ENCODE measurements at places on chromosomes 5 and 9.

- no peak for DNase-seq
Measured at GRCh38 chr5:7866196-7866595, 2.6 kb downstream of the FASTKD3 start.

DNA sequence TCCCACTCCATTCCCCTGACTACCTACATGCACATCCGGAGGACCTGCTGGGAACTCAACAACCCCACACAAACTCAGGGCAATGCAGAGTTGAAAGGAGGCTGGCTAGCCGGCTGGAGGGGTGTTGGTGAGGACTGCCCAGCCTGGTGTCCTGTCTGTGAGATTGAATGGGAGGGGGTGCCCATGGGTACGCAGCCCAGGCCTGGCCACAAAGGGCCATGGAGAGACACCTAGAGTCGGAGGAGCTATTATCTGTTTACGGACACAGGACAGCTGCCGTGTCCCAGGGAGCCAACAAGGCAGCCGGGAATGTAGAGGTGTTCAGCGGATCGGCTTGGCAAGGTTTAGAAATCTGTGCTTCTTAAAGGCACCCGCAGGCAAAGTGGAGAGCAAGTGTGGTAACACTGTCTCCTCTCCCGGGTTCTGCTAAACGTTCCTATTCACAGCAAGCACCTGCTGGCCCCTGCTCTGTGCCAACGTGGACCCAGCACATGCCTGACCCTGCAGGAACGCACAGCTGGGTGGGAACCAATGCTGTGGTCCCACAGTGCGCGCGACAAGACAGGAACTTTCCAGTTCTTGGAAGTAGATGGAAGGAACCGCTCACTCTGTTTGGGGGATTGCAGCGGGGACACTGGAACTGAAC lies 166.7 kb downstream of the DAB2IP start:
- no peak for DNase-seq

- no peak for DNase-seq
Measured at GRCh38 chr5:151931260-151931659, 6.6 kb upstream of the GLRA1 start.

- no peak for DNase-seq
Measured at GRCh38 chr5:146588331-146589027, 72.5 kb upstream of the GPR151 start.

- no peak for DNase-seq
Measured at GRCh38 chr9:93007529-93008058, 50.9 kb upstream of the SUSD3 start.

DNA sequence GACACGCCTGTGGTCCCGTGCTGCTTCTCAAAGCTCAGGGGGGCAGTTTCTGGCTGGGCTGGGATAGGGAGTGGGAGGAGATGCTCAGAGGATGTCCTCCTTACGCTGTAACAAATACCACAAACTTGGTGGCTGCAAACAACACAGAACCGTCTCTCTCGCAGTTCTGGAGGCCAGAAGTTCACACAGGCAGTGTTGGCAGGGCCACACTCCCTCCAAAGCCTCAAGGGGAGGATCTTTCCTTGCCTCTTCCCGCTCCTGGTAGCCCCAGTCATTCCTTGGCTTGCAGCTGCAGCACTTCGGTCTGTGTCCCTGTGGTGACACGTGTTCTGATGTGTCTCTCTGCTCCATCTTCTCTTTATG lies 10.4 kb upstream of the ORM1 start:
- DNase-seq = no peak

DNA sequence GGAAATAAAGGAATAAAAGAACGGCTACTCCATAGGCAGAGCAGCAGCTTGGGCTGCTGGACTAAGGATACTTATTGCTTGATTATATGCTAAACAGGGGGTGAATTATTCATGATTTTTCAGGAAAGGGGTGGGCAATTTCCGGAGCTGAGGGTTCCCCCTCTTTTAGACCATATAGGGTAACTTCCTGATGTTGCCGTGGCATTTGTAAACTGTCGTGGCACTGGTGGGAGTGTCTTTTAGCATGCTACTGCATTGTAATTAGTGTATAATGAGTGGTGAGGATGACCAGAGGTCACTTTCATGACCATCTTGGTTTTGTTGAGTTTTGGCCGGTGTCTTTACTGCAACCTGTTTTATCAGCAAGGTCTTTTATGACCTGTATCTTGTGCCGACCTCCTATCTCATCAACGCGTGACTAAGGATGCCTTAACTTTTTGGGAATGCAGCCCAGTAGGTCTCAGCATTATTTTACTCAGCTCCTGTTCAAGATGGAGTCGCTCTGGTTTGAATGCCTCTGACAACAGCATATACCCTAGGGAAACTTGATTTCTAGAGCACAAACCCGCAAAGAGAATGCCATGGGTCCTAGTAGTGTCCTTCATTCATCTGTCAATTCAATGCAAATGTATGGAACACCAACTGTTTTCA lies 47.8 kb upstream of the PWWP2A start:
- DNase-seq = no peak

DNA sequence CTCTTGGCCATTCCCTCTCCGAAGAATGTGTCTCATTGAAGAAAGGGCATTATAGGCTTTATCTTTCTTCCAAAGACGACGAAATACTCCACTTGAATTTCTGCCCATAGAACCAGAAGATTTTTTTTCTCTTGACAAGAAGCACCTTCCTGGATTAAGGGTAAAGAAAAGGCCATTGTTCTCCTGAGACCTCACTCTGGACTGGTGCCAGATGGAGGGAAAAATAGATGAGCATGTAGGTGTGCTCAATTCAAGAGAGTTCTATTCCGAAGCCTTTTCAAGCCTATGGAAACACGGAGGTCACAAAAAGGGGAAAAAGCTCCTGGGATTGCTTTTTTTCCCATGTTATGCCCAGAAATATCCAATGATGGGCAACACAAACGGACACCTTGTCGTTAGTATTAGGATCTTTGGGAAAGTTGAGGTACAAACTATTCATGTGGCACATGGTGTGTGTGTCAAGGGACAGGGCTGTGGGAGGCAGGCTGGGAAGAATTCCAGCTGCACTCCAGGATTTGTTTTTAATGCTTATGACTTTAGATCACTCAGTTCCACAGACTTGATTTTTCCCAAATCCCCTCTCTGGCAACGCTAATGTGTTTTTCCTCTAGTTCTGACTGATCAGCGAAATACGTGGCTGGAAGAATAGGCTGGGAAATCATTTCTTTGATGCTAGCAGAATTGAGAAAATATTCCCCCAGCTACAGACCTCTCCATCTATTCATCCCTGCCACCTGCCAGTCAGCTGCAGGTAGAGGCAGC lies 89.9 kb downstream of the SIL1 start:
- no peak for DNase-seq

DNA sequence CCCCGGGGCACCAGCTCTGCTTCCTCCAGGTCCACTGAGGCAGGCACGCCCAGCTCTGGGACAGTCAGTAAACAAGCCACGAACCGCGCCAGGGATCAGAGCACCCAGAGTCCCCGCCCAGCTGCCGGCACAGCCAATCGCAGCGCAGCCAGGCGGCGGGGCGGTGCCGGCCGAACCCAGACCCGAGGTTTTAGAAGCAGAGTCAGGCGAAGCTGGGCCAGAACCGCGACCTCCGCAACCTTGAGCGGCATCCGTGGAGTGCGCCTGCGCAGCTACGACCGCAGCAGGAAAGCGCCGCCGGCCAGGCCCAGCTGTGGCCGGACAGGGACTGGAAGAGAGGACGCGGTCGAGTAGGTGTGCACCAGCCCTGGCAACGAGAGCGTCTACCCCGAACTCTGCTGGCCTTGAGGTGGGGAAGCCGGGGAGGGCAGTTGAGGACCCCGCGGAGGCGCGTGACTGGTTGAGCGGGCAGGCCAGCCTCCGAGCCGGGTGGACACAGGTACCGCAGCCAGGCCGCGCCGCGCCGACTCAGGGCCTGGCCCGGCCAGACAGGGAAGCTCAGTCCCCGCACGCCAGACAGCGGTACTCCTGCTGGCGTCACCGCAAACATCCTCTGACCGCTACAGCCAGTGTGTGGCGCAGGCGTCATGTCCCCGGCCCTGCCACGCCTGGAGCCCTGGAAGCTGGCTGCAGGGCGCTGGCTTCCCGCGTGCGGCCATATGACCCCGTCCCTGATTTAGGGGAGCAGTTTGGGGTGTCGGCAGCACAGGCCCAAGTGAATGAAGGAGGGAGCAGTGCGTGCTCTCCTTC lies at the start of gene CTSL:
Gene CTSL (plus strand): TSS at position 220 of the 810 bp plus-strand sequence. CDS start 1,485 bp downstream, outside the sequence.
- peak; percentile 62 for DNase-seq

DNA sequence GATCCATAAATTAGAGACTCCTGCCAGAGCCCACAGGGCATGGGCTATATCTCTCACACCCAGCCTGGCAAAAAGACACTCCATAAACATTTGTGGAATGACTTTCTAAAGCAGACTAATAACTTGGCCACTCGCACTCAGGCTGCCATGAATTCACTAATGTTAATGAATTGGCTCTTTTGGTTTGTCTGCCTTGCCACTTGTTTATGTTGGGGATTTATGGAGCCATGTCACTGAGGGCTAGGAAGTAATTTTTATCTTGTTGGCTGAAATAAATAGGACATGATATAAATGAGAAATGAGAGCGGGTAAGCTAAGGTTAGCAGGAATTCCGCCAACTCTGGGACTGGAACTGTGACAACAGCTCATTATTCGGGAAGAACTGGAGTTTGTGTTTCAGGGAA lies 55.2 kb downstream of the DROSHA start:
- DNase-seq = no peak

- DNase-seq = no peak
Measured at GRCh38 chr5:135079760-135080159, 45.7 kb upstream of the PITX1 start.

DNA sequence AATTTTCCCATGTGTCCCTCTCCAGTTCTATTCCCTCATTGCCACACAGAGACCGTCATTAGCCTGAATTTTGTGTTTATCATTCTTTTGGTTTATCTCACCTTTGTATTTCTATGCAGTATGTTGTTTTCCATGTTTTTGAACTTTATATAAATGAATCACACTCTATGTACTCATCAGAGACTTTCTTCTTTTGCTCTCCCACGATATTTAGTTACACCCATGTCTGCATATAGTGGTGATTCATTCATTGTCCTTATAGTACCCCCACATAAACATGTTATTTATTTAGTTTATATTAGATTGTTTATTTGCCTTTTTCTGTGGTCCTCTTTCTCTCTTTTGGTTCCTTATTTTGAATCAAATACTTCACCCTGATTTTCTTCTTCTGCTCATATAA lies 199.7 kb downstream of the FSTL4 start:
- DNase-seq = no peak

GRCh38 chr5:7251132-7251531 lies 144.8 kb upstream of the ADCY2 start:
- DNase-seq = no peak

- no peak for DNase-seq
Measured at GRCh38 chr9:7313389-7313788, 486.2 kb downstream of the DMAC1 start.

- DNase-seq = no peak
Measured at GRCh38 chr5:9411142-9411541, 134.7 kb downstream of the SEMA5A start.

DNA sequence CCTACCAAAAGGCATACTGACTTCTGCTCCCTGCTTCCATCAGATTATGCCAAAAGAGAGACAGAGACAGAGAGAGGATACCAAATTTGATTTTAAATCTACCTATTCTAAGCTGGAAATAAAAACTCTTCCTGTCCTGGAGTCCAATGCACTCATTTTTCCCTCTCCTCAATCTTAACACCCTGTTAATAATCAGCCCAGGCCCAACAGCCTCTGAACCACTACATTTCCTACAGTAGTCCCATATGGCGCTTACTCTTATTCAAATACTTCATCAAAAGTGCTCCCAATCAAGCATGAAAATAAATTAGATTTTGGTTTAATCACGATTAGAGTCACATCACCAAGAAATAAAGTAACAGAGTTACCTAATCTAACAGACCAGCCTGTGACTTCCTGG lies 152.3 kb downstream of the TSSK1B start:
- no peak for DNase-seq

GRCh38 chr5:93870649-93871048 lies 129.2 kb upstream of the POU5F2 start:
- DNase-seq = no peak

DNA sequence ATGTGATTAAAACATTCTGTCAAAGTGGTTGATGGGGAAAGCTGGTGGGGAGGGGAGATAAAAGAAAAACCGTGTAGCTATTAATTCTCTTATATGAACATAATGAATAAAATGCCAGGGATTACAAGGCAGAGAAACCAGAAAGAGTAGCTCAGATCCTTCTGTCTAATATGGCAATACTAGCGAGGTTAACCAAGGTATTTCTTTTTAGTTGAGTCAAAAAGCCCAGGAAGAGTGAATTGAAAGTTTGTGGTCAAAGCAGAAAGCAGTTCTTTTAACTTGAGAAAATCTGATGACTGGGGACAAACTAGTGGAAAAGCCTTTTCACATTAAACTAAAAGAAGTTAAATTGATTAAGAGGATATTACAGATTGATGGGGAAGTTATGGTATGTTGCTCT lies 76.0 kb downstream of the ERBIN start:
- DNase-seq = no peak

- no peak for DNase-seq
Measured at GRCh38 chr5:151799407-151799806, 27.7 kb downstream of the G3BP1 start.

DNA sequence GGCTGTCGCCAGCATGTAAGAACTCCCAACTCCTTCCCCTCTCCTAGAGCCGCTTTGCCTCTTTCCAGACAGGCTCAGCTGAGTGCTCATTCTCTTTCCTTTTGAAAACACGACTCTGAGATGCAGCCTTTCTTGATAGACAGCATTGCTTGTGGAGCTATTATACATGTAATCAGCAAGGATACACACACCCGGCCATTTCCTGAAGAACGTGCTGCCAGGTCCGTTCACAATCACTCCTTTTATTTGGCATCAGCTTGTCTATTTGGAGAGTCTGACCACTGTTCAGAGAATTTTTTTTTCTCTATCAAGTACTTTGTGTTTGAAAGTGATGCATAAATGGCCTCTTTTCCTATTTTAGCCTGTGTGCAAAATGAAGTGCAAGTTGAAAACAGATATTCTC lies 328.7 kb downstream of the MARCHF11 start:
- no peak for DNase-seq

DNA sequence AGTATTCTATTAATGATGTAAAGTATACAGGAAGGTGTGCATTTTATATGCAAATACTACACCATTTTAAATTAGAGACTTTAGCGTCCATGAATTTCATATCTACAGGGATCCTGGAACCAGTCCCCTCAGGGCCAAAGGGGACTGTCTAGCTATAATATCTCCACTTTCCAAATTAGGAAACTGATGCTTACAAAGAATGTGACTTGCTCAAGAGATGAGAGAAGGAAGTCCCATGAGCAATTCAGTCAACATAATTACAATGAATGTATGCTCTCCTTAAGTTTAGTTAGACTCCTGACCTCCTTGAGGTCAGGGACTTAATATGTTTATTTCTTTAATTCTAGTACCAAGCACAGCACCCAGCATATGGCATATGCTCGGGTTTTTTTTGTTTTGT lies 23.7 kb downstream of the NIPBL start:
- DNase-seq = no peak
